ENCODE measurements at places on chromosomes 12 and 14.

- no peak for DNase-seq
These were observed 83.2 kb downstream of the PITPNM2 start for GRCh38 chr12:123067654-123068053.

GRCh38 chr14:90890322-90891020 lies 74.2 kb upstream of the TTC7B start:
- DNase-seq: no peak

GRCh38 chr14:33954016-33954598 lies 3.2 kb upstream of the EGLN3 start:
- DNase-seq: no peak

DNA sequence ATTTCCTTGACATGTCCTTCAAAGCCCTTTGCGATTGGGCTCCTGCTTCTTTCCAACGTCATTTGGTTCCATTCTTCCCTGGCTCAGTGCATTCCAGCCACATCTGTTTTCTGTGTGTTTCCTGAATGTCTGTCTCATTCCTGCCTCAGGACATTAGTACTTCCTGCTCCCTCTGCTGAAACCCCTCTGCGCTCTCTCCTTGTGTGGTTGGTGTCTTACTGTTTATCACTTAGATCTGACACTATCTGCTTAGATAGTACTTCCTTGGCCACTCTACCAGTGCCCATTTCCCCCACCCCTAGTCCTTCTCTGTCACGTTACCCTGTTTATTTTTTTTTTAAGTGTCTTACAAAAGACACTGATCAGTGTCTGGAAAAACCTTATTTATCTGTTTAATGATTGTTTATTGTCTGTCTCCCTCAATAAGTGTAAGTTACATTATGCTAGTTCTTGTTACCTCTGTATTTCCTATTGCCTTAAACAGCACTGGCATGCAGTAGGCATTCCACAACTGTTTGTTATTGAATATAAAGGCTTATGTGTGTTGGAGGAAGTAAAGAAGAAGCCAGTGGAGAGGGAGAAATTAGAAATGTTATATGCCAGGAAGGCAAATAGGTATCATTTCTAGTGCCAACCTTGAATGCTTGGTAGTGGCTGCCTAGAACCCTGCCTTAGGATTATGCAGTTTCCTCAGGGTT lies 21.5 kb downstream of the DYRK2 start:
- DNase-seq: no peak

DNA sequence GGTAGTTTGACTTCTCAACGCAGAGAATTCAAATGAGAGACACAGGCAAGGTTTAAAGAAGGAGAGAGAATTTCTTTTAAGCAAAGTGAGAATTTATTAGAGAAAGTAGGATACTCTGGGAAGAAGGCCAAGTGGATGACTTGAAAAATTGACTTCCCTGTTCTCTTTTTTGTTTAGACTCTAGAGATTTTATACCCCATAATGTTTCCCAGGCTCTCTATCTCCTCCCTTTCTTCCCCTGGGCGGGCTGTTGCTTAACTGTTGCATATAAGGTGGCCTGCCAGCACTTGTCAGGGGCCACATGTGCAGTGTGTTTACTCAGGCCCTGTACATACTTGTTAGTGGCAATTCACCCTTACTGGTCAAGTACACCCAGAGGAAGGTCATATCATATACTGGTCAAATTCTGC lies 403.7 kb downstream of the SLC6A15 start:
- DNase-seq: no peak

GRCh38 chr12:32265951-32266350 lies 133.4 kb upstream of the FGD4 start:
- DNase-seq: no peak

DNA sequence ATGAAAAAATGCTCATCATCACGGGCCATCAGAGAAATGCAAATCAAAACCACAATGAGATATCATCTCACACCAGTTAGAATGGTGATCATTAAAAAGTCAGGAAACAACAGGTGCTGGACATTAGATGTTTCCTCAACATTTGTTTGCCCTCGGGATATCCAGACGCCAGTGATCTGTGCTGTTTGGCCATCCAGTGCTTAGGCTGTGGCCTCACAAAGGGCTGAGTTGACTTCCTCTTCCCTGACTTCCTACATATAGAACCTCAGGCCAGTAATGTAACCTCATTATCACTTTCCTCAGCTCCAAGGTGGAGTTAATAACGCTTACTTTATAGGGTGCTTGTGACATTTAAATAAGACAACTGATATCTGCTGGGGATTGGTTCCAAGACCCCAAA lies 51.8 kb downstream of the SLC15A5 start:
- DNase-seq: no peak

DNA sequence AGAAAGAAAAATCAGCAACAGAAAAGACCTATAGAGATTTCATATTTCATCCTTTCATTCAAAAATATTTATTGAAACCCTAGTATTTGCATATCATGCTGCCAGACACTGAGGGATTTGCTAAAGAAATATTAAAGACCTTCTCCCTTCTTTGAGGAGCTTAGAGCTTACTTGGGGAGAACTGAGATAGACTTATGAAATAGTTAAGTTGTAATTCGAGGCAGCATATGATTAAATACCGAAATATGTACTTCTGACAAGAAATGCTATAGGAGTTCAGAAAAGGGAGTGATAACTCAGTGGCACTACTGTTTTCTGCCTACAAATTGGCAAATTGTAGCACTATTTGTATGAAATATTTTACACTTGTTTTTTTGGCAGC lies 59.1 kb downstream of the PLXNC1 start:
- no peak for DNase-seq

- no peak for DNase-seq
These were observed 51.7 kb upstream of the KICS2 start for GRCh38 chr12:64273527-64274403.

GRCh38 chr12:49947593-49948226 lies 2.8 kb upstream of the AQP2 start:
- DNase-seq: no peak

- no peak for DNase-seq
These were observed 3.7 kb downstream of the NUAK1 start for GRCh38 chr12:106135075-106135474.

- DNase-seq: no peak
These were observed 183.3 kb downstream of the CCDC59 start for GRCh38 chr12:82174936-82175335.

GRCh38 chr12:9389796-9390195 lies 181.6 kb upstream of the PZP start:
- no peak for DNase-seq

- DNase-seq: no peak
These were observed 10.2 kb downstream of the BAG5 start for GRCh38 chr14:103552011-103552845.

- no peak for DNase-seq
These were observed 54.2 kb upstream of the LRRK2 start for GRCh38 chr12:40170593-40170992.

DNA sequence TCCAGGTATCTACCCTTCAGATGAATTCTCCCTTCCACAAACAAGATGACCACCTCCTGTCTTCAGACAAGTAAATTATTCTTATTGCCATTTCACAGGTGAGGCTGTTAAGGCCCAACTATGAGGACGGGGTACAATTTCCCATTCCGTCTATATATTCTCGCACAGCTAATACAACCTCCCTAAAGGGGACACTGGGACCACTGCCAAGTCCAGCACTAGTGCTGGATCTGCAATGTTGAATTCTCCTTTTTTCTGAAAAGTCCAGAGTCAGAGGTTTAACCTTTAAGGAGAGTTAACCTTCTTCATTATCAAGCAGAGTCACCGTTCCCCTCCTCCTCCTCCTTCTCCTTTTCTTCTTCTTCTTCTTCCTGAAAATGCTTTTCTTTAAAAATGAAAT lies 130.4 kb upstream of the PARP11 start:
- DNase-seq: no peak

DNA sequence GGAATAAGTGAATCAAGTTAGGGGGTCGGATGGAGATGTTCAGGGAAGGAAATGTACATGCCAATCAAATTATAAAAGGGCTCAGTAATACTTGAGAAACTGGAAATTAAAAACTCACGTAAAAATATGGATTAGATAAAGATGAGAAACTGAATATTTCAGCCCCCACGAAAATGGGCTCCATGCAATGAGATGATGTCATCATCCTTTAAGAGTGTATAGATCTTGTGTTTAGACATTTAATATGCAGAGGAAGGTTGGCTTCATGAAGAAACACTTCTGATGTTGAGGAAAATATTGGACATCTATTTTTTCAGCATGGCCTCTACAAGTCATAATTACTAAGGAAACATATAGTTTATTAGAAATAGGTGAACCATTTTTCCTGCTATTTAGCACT lies 9.5 kb downstream of the TBC1D30 start:
- DNase-seq: no peak

DNA sequence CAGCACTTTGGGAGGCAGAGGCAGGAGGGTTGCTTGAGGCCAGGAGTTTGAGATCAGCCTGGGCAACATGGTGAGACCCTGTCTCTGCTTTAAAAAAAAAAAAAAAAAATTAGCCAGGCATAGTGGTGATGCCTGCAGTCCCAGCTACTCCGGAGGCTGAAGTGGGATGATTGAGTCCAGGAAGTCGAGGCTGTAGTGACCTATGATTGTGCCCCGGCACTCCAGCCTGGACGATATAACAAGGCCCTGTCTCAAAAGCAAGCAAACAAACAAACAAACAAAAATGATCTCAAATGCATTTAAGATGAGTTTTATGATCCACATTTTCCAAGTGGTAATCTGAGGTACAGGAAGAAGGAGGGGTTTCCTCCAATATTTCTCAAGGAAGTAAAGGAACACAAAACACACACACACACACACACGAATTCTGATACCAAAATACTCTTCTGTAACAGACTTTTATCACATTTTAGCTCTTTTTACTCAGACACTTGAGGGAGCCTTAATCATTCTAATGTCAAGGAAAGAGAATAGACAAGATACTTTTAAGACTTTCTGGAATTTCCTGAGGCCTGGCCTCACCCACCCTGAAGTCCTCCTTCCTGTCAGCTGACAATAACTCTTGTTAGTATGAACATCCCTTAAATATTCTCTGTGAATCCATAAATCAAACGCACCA lies 44.4 kb upstream of the CERS5 start:
- no peak for DNase-seq
